ENCODE measurements at places on chromosomes 11 and 22. TPM values are rescaled to one million over a fixed set of nuclear protein-coding genes. Genes with fewer than 3 reads are reported as not detected.

DNA sequence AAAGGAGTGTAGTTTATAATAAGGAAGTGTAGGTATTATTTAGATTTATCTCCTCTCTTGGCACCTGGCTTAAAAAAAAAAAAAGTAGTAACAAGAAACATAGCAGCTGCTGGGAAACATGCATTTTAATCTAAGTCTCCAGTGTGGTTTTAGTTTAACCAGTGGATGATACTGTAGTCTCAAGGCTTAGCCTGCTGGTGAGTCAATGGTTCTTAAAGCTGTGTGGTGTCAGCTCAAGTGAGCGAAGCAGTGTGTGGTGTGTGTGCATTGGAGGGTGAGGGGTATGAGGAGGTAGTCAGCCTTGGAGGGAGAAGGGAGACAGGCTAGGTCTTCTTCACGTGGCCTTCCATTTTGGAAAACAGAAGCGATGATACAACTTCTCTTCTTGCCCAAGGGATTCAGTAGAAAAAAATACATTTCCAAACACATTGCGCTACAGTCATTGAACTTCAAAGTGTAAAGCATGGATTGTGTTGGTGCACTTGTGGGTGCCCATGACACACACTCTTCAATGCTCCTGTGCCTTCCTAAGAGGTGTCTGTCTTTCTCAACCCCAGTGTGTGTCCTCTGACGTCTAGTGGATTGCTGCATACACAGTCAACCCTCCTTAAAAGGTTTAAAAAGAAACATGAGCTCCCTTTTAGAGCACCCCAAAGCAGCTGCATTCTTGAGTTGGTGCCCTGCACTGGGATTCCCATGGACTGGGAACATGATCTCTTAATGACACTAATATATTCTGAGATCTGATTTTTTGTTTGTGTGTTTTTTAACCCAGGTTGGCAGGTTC, 40.1 kb downstream of the ZBTB16 start:
- DNase-seq: no peak

DNA sequence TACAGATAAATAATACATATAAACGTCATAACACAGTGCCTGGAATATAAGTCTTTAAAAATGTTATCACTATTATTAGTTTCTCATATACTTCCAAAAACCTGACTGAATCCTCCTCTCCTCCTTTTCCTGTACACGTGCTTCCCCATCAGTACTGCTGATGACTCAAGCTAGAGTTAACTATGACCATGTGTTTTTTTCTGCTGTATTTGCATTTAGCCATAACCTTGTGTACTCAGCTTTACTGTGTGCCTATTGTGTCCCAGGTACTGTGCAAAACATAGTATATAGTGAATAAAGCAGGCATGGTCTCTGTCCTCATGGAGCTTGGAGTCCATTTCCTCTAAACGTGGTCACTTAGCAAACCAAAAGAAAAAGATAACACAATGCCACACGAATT, 56.5 kb upstream of the ARHGAP32 start:
- DNase-seq: peak; percentile 21

Gene TCN2
- polyA plus RNA-seq: 9.1 TPM

DNA sequence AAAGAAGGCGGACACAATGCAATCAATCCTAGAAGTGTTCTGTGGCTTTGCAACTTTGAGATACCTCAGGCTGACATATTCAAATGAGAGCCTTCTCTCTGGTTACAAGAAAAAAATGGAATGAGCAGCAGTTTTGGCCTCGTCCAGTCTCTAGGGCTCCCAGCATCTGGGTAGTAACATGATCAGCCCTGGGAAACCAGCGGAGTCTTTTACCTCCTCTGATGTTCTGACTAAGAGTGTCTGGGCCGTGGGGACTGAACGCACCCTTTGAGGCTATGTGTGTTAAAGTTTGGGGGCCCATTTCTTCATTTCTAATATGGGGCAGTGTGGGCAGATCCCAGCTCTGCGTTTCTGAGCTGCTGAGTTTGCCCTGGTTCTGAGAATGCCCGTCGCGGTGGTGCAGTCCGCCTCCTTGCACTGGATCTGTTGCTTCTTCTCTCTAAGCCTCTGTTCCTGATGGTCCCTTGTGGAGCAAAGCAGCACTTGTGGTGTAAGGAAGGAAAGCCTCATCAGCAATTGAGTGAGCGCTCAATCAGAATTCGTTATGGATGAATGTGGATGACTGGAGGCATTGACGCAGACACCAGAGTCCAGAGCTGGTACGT, 8.1 kb downstream of the PARVB start:
- no peak for DNase-seq

GRCh38 chr22:19287889-19288288, 3.6 kb downstream of the CLTCL1 start:
- peak; percentile 61 for DNase-seq

DNA sequence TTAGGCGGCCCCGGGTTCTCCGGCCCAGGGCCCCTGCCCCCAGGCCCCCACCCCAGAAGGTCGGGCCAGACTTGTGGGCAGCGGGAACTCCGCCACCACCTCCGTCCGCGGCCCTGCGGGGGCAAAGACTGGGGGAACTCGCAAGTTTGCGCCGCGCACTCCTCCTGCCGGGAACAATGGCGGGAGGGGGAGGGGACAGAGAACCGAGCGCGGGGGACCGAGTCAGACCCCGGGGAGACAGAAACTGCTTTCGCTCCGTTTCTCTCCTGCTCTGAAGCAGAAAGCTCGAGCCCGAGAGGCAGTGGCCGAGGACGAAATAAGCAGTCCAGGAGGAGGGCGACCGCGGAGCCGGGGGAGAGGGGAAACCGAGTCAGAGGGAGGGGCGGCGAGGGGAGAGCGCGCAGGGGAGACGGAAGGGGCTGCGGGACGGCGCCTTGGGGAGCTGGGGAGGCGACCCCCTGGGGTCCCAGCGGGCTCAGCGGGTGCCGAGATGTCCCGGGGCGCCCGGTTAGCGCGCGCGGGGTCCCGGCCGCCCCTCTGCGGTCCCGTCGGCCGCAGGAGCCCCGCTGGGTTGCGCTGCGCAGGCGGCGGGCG, 555 bp downstream of the TP53I11 start:
- DNase-seq: no peak

Gene DNAJB7
- not detected for polyA plus RNA-seq

GRCh38 chr11:128399251-128400121, 187.9 kb downstream of the ETS1 start:
- no peak for DNase-seq

DNA sequence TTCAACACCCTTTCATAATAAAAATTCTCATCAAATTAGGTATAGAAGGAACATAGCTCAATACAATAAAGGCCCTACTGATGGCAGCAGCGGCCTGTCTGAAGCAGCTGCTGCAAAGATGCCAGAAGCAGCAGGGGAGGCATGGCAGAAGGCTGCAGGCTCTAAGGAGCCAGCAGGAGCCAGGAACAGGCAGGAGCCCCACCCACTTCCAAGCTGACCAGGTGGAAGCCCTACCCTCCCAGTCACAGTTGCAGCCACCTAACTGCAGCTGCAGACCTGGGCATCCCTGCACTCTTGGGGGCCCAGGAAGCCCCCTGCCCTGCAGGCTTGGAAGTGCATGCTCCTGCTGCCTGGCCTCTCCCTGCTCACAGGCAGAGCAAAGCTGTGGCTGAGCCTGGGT, 18.2 kb upstream of the OR6A2 start:
- DNase-seq: no peak

Gene HSPB2
- 0.79 TPM for polyA plus RNA-seq

DNA sequence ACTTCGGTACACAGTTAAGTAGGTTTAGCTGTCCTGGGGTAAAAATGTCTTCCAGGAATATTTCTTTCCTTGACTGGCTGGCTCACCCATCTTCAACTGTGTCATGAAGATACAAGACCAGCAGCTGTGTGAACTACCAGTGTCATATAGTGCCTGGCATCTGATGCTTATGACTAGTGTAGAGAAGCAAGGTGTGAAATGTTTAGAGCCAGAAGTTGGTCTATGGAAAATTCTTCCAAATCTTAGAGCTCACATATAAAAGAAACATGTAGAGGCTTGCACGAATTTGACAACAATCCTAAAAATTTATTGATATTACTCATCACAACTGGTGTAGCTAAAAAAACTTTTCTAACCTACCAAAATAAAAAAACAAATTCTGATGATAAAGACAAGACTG, 54.4 kb downstream of the ARL14EP start:
- DNase-seq: no peak

DNA sequence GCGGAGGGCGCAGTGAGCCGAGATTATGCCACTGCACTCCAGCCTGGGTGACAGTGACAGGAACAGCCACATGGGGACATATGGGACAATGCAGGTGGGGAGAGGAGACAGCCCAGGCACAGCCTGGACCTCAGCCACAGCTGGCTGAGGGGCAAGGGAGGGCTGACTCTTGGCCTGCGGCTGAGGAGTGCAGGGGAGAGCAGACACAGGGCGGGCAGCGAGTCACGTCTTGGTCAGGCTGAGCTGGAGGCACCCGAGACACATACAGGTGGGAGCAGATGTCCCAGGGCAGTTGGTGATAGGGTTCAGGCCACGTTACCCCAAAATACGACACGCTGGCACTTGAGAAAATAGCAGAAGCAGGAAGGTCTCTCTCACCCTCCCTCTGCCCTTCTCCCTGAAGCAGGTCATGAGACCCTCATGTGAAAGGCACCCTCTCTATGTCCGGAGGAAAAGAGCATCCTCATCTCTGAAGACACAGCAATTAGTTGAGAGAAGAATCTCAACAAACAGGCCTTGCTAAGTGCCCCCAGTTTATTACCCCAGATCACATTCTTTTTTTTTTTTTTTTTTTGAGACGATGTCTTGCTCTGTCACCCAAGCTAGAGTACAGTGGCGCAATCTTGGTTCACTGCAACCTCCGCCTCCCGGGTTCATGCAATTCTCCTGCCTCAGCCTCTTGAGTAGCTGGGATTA, 10.5 kb downstream of the KIAA0930 start:
- DNase-seq: no peak

Gene OR52A1
- polyA plus RNA-seq: not detected

DNA sequence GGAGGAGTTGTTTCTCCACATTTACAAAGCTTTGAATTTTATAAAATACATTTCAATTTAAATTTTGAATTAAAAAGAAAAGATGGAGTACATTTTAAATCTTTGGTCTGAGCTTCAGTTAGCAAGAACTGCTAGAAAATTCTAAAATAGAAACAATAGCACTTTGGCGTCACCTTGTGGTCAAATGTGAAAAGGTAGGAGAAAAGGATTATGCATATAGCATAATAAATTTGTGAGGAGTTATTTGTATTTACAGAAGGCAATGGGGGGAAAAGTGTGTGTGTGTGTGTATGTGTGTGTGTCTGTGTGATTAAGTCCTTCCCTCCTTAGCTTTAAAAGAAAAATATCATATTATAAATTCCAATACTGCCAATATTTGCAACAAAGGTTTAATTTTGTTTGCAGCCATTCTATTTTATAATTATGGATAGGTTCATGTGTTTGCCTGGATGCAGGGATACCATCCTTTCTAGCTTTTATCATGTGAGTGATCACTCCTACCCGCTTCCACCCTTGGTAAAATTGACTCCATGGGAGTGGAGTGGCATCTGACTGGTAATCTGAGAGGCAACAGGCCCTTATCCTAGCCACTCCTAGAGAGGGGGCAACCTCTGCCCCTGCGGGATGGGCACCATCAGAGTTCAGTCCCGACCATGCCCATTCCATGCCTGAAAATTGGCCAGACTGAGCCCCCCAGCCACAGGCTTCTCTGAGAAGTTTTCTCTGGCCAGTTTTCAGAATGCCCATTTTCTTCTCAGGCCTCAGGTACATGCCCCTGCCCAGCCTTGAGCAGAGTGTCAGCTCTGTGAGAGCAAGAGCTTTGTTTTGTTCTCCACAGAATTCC, 13.6 kb upstream of the LGR4 start:
- DNase-seq: no peak

- DNase-seq: peak; percentile 95
Observed at GRCh38 chr11:128497061-128497775, 90.1 kb downstream of the ETS1 start.

Gene OR6T1
- polyA plus RNA-seq: not detected

Gene PDHX
- polyA plus RNA-seq: 68.8 TPM

- DNase-seq: no peak
Observed at GRCh38 chr22:29470159-29470855, 9.7 kb upstream of the NEFH start.

- no peak for DNase-seq
Observed at GRCh38 chr22:50205781-50206569, 5.2 kb downstream of the SELENOO start.

DNA sequence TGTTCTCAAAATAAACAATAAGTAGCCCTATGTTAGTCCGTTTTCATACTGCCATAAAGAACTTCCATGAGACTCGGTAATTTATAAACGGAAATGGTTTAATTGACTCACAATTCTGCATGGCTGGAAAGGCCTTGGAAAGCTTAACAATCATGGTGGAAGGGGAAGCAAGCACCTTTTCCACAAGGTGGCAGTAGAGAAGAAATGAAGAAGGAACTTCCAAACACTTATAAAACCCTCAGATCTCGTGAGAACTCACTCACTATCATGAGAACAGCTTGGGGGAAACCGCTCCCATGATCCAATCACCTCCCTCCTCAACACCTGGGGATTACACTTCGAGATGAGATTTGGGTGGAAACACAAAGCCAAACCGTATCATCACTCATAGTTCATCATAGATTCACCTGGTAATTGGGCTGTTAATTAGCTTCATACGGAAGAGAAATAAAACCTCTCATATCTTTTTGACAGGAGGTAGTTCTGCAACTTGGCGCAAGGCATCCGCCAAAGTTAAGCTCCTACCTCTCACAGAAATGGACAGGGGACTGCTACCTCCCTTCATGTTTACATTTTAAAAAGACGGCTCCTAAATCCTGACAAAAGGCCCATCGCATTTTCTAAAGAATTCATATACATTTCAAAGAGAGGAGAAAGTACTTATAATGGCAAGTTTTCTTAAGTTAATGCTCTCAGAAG, 49.0 kb downstream of the MUC15 start:
- DNase-seq: no peak

Gene SVIP
- polyA plus RNA-seq: 7.4 TPM

Gene SLC22A9
- not detected for polyA plus RNA-seq

- DNase-seq: no peak
Observed at GRCh38 chr11:64136765-64137441, 29.0 kb downstream of the MACROD1 start.

GRCh38 chr11:110818032-110818687, 105.9 kb upstream of the ARHGAP20 start:
- no peak for DNase-seq

DNA sequence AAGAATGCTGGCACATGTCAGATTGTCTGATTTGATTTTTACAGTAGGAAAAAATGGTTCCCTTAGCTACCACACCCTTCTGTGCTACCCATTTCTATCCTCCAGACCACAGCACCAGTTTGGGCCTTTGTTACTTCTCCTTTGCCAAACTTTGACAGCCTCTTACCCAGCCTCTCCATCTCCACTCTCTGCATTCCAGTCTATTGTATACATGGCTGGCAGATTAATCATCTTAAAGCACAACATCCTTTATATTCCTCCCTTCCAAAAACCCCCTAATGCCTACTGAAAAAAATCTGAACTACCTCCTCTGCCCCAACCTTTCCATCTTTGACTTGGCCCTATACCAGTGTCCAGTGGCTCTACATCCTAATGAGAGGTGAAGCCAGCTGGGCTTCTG, 10.8 kb upstream of the PANX1 start:
- no peak for DNase-seq

Gene MLC1
- 0.15 TPM for polyA plus RNA-seq

DNA sequence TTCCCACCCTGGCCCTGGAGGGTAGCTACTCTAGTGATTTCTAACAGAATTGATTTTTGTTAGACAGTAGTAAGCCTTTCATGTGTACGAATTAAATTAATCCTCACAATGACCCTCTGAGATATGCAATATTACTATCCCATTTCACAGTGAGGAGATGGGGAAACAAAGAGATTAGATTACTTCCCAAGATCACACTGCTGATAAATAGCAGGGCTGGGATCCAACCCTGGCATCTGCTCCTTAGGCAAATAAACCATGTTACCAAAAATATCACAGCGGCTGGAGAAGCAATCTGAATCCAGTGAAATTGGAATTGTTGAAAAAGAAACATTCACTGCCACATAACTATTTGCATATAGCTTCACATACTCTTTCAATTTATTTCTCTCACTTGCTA, 12.8 kb upstream of the CAVIN3 start:
- DNase-seq: no peak

Data from AG04450 (cell line).